ENCODE measurements at places on chromosomes 5 and 9.

DNA sequence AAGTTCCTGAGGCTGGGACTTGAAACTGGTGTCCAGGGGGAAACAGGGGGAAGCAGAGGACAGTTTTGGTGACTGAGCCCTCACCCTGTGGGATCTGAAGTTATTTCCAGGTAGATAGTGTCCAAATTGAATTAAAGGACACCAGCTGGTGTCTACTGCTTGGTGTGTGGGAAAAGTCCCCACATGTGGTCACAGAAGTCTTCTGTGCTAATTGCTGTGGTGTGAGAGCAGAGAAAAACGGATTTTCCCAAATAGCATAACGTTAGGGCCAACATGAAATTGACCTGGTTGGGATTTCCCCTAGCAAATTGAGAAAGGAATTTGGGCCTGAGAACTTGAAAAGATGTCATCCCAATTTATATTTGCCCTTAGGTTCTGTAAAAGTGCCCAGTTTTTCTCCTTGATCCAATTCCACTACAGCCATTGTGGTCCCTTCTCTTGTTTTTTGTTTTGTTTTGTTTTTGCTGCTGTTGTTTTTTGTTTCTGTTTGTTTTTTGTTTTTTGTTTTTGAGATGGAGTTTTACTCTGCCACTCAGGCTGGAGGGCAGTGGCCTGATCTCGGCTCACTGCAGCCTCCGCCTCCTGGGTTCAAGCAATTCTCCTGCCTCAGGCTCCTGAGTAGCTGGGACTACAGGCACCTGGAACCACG, 5.6 kb upstream of the STARD4 start:
- DNase-seq = no peak

- DNase-seq = no peak
Observed at GRCh38 chr5:180811623-180812124, 9.1 kb upstream of the MGAT1 start.

- no peak for DNase-seq
Observed at GRCh38 chr9:7001571-7001970, 243.8 kb downstream of the KDM4C start.

DNA sequence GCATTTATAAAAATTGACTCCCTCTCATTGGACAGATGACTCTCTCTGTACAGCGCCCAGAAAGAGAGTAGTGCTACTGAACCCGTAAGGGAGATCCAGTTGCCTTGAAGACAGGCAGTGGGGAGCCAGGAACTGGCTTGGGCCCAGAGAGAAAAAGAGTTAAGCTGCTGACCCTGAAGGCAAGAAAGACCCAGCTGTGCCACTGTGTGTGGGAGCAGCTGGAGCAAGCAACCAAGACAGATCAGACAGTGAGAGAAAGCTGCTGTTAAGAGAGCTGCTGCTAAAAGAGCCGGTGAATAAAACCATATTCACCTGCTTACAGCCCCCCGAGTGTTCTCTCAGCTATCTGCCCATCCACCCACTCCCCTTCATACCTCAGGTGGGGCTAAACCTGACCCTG, 149.7 kb upstream of the ADAMTS16 start:
- no peak for DNase-seq

- no peak for DNase-seq
Observed at GRCh38 chr5:66207800-66208561, 63.9 kb downstream of the SREK1 start.

Measured in type B pancreatic cell (in vitro differentiated cells).